ENCODE measurements at places on chromosomes 3 and 15.

GRCh38 chr3:117706037-117706436, 996.5 kb downstream of the TUSC7 start:
- no peak for DNase-seq

- DNase-seq: no peak
These were observed 99.6 kb upstream of the ETV5 start for GRCh38 chr3:186208296-186208989.

- DNase-seq: no peak
These were observed 71.4 kb upstream of the BHLHE40 start for GRCh38 chr3:4907643-4908432.

- no peak for DNase-seq
These were observed 118.2 kb downstream of the KLF13 start for GRCh38 chr15:31444844-31445243.

- no peak for DNase-seq
These were observed 4.8 kb downstream of the CHD2 start for GRCh38 chr15:92904722-92905571.

DNA sequence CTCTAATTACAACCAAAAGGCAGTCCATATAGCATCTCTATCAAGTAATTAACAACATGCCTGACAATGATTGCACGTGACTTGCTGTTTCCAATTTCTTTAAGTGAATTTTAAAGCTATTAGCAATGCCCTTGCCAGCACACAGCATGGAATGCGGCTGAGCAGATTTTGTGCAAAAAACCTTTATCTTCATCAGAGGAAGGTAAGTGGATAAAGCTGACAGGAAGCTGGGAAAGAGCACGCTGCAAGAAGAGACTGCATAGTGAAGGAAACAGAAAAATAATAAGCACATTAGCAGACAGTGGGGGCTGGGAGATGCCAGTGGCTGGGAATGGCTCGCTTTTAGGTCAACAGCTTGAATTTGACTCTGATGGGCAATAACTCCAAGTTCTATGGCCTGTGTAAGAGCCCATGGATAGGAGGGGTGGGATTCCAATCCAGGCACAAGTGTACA, 138.8 kb downstream of the PDZRN3 start:
- DNase-seq: no peak

DNA sequence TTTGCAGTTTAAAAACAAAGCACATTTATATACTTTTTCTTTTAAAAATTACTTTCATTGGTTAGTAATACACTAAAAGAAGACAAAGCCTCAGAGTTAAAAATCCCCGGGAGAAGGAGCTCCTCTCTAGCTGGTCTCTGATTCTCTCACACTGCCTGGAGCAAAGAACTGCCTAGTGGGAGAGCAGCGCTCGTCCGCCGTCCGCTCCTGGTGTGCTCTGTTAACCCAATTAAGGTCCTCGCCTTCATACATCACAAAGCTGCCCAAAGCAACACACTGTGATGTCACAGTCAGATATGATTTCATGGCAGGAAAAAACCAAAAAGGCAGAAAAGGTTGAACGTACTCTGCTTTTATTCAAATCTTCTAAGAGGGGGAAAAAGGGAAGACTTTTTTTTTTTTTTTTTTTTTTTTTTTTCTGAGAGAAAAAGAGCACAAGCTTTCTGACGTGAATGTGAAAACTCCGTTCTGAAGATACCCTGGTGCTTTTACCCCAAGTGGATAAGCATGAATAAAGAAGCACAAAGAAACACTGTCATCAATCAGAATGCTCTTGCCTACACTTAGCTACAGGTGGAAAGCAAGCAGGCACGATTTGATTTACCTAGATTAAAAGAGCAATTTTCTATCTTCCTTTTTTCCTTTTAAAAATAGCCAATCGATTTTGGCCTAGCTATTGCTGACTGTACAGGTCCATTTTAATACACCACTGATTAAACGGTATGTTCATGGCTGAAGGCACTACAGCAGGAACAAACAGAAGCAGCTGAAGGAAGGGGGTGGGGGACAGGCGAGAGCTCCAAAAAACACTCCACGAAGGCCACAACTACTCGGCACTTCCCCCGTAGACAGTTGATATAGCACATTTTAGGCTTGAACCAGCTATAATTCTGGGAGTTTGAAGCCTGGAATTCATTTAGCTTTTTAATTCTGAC, 115.2 kb downstream of the TIGIT start:
- DNase-seq: no peak

DNA sequence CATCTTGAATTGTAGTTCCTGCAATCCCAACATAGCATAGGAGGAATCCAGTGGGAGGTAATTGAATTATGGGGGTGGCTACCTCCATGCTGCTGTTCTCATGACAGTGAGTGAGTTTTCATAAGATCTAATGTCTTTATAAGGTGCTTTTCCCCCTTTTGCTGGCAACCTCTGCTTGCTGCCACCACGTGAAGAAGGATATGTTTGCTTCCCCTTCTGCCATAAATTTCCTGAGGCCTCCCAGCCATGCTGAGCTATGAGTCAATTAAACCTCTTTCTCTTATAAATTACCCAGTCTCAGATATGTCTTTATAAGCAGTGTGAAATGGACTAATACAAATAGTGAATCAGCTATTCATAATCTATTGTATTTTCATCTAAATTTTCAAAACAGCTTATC, 537.3 kb downstream of the EPHA3 start:
- DNase-seq: no peak

GRCh38 chr3:48445277-48445882, 1.2 kb upstream of the ATRIP start:
- no peak for DNase-seq

DNA sequence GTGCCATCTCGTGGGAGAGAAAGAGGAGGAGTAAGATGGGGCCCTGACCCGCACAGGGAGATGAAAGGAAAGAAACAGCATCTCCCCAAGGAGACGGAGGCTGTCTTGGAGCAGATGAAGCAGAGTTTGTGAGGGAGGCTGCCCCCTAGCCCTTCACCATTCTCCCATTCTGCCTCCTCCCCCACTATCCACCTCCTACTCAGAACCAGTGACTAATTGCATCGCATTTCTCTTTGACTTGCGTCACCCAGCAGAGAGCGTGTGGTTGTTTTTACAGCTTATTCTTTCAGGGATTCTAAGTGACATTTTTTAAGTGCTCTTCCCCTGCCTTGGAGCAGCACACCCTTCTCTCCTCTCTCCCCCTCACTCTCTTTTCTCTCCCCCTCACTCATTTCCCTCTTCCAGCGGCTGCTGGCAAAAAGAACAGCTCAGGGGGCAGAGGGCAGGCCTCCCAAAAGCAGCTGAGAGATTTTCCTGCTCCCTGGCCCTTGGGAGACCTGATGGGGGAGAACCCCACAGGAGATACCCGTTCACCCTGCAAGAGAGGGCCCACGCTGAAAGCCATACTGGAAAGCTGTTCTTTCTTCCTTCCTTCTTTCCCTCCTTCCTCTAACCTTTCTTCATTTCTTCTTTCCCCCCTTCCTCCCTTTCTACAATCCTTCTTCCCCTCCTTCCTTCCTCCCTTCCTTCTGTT, 91.8 kb downstream of the MRPL46 start:
- DNase-seq: no peak

DNA sequence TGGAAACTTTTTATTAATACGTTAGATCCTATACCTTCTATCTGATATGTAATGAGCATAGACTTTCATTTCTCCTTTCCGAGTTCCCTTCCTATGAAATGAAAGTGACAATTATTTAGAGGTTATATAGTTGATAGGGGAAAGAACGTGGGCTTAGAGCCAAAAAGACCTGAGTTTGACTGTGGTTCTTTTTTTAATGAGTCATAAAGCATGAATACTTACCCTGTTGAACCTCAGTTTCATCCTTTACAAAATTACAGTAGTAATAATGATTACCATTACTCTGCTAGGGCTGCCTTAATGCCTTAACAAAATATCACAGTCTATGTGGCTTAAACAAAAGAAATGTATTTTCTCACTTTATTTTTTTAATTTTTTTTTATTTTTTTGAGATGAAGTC, 75.9 kb downstream of the AGBL1 start:
- DNase-seq: no peak

GRCh38 chr3:36696799-36697198, 67.6 kb downstream of the DCLK3 start:
- DNase-seq: no peak

GRCh38 chr3:58176827-58177489, 33.8 kb downstream of the DNASE1L3 start:
- no peak for DNase-seq
